SW480 (cell line): ENCODE measurements at places on chromosomes 16 and 17.

DNA sequence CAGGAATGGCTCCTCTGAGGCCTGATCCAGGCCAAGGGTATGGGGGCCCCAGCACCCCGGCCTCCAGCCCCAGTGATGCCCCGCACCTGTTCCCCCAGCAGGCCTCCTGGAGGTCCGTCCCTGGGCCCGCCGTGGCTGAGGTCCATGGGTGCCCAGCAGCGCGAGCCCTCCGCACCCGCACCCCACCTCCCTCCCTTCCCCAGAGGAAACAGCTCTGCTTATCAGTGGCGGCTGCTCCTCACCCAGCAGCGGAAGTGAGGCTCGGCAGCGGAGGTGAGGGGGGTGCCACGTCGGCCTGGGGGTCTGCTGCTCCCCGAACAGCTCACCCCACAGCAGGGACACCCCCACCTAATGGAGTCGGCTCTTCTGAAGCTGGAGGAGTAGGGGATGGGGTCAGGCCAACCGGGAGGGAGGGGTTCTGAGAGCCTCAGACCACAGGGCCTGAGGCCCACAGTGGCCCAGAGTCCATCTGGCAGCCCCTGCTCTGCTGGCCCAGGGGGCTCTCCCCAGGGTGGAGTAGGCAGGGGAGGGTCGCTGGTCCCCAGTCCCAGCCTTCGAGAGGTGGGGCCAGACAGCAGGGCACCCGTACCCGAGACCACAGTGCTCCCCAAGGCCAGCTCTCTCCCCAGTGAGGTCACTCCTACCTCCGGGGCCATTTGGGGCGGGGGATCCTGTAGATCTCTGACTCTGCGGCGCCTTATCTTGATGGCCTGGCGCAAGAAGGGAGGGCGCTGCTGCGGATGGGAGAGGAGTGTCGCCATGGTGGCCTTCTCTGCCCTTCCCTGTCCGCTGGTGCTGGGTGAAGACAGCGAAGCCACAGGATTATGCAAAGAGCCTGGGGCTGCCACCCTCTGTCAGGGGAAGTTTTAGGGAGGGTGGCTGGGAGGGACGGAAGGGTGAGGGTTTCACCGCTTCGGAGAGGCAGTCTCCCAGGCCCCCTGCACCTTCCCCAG, at the start of gene UNC13D:
Gene UNC13D (minus strand): TSS at position 828 of the 953 bp plus-strand sequence. CDS start 67 bp downstream, at position 761.
- peak; percentile 38 for DNase-seq

GRCh38 chr17:71870546-71870862, 250.3 kb upstream of the SOX9 start:
- DNase-seq = peak; percentile 6

- no peak for DNase-seq
These were observed 344.9 kb downstream of the CPPED1 start for GRCh38 chr16:12458591-12459358.

DNA sequence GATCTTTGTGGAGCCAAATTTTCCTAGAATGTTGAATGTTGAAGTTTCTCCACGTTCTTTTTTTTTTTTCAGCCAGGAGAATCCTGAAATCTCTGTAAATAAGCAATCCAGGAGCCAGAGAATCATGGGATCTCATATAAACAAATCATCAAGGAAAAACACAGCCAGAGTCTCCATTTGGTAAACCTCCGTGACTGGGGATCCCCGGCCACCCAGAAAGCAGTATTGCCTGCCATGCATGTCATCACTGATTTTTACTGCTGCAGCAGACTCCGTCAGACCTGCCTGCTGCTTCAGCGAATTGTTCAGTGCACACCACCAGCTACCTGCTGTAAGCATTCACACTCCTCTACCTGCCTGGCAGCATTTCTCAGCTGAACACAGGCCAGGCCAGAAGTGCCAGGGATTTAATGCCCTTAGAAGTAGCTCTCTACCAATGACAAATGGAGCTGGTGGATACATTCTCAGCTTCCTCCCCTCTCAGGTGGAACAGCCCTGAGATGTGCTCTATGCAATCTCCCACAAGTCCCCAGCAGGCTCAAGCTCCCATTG, 158.6 kb downstream of the CYLD start:
- DNase-seq = no peak

GRCh38 chr17:67718325-67718941, 697 bp downstream of the NOL11 start:
- DNase-seq = peak; percentile 34

DNA sequence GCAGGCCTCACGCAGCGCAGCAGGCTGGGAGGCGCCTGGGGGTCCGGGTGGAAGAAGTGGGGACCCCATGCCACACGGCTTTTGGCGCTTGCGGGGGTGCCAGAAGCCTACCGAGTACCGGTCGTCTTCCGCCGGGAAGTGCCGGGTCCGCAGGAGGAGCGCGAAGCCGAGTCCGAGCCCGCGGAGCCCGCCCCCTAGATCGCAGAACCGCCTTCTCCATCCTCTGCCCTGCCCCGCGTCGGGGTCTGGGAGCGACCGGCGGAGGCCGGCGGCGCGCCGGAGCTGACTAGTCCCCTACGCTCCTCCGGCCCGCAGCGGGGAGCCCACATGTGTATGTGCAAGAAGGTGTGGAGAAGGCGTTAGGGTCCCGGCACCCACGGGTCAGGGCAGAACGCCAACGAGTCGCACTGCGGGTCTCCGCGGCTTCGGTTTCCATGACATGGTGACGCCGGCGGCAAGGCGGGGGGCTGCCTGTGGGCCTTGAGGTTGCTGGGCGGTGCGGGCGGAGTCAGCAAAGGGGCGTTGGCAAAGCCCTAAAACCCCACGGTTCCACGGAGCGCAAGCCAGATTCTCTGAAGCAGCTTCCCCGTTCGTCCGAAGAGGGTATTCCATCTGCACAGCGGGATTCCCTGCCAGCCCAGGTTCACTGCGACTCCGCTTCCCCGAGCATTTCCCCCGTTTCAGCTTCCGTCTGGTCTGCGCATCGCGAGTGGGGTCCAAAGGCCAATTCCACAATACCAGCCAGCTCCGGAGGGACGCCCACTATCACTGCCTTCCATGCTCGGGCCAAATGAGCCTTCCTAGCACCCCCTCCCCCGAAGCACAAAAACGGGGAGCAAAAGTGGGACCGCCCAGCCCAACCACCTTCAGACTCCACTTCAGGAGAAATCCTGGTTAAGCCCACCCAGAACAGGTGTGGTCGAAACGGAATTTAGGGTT, 2.3 kb upstream of the LHX1 start:
- peak; percentile 69 for DNase-seq

- DNase-seq = no peak
These were observed 7.5 kb downstream of the HEXIM2 start for GRCh38 chr17:45168991-45169752.

- no peak for DNase-seq
These were observed 160.4 kb upstream of the PLCG2 start for GRCh38 chr16:81618661-81619060.

DNA sequence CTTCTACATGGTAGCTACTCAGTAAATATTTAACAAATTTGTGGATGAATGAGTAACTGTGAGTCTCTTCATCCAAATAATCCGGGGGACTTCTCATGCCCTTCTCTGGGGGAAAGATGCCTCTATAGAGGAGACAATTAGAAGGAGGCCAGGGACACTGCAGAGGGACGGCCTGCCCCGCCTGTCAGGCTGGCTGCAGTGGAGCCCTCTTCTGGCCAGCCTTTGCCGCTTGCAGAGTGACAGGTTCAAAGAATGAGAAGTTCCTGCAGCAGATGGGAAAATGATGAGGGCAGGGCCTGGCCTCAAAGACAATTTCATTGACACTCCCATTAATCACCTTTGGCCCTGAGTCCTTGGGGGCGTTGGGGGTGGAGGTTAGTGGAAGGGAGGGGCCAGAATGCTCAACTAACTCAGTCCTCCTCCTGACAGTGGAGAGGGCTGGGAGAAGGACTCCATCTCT, 339.0 kb downstream of the MAF start:
- peak; percentile 30 for DNase-seq

- peak; percentile 55 for DNase-seq
These were observed 19.8 kb downstream of the COX4I1 start for GRCh38 chr16:85819245-85819644.

GRCh38 chr16:78045865-78046581, 23.7 kb downstream of the CLEC3A start:
- DNase-seq = no peak
